MM.1S (cell line): ENCODE measurements at places on chromosomes 5 and 9.

DNA sequence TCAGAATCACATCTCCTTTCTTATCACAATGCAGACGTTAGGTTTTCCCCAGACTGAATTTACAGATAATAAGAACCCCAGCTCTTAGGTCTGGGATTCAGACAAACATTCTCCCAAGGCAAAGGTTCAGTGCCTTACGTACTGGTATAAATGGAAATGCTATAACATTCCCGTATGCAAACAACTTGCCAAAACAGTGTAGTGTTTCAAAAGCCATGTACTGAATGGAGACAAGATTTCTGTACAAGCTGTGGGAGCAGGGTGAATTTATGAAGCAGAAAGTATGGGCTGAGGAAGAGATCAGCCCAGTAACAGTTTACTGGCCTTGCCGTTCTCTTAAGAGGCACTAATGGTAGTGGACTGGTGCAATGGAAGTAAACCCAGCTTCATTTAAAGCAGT is 225.5 kb upstream of the ZNF462 start:
- DNase-seq, result no peak

- DNase-seq, result no peak
These were observed 472.0 kb upstream of the WWC1 start for GRCh38 chr5:167819406-167819805.

GRCh38 chr9:136336156-136336870 is 9.0 kb downstream of the GPSM1 start:
- no peak for DNase-seq

DNA sequence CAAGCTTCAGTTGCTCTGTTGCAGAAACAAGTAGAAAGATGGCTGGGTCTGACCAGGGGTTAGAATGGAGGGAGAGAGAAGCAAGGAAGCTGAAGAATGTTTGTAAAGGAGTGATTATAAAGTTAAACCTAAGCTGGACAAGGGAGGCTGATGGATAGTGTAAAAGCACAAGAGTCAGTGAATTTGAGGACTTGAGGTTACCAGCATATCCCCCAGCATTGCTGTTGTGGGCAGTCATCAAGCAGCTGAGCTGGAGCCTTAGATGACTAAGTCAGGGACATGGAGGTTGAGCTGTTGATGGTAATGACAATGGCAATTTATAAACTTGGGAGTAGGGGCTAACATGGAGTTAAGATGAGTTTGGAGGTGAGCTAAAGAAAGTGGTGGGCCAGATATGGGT is 131.5 kb downstream of the ERCC6L2 start:
- DNase-seq, result no peak

DNA sequence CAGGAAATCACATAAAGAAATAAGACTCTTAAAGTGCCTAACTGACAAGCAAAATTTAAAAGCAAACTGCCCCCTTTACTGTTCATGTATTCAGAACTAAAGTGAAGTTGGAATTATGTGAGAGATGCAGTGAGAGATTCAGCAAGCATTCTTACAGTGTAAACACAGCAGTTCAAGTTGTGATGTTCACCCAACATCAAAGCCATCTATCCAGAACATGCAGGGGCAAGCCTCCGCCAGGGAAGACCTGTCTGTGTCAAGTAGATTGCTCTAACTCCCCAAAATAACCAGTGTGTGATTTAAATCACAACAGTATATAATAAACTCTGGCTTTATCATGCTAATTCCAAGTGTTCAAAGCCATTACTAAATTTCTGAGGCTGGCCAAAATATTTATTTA is 233.3 kb downstream of the BNC2 start:
- no peak for DNase-seq

DNA sequence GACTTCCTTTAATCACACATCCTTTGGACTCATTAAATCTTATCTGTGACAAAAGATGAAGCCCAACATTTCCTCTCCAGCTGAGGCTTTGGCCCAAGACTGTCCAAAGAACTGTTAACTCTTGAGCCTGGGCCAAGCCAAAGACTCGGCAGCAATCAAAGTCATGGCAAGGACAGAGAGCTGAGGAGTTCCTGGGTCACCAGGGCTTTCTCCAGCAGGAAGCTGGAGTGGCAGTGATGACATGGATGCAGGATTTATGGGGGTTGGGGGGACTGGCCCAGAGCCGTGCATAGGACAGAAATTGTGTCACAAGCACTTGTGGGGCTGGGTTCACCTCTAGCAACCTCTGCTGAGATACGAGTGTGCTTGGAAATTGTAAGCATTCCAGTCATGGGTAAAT is 440.3 kb downstream of the PLK2 start:
- DNase-seq, result no peak

DNA sequence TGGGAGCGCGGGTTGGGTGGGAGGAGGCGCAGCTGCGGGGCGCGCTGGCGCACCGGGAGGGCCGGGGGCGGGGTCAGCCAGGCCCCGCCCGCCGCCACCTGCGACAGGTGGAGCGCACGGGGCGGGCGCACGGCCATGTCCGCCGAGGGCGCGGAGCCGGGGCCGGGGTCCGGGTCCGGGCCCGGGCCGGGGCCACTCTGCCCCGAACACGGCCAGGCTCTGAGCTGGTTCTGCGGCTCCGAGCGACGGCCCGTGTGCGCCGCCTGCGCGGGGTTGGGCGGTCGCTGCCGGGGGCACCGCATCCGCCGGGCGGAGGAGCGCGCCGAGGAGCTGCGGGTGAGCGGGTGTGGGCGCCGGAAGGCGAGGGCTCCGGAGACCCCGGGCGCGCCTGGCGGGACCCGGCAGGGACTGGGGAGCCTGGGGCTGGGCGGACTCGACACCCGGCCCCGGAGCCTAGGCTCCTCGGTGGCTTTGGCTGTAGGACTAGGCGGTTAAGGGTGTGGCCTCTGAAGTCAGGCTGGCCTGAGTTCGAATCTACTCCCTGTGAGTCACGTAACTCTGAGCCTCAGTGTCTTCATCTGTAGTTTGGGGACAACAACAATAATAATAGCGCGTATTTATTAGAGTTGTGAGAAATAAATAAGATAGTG is at the start of gene BSPRY:
Gene BSPRY, plus strand, starts transcription at position 97 of the 650 bp plus-strand sequence. Its CDS starts 39 bp downstream, at position 136.
- peak; percentile 65 for DNase-seq

DNA sequence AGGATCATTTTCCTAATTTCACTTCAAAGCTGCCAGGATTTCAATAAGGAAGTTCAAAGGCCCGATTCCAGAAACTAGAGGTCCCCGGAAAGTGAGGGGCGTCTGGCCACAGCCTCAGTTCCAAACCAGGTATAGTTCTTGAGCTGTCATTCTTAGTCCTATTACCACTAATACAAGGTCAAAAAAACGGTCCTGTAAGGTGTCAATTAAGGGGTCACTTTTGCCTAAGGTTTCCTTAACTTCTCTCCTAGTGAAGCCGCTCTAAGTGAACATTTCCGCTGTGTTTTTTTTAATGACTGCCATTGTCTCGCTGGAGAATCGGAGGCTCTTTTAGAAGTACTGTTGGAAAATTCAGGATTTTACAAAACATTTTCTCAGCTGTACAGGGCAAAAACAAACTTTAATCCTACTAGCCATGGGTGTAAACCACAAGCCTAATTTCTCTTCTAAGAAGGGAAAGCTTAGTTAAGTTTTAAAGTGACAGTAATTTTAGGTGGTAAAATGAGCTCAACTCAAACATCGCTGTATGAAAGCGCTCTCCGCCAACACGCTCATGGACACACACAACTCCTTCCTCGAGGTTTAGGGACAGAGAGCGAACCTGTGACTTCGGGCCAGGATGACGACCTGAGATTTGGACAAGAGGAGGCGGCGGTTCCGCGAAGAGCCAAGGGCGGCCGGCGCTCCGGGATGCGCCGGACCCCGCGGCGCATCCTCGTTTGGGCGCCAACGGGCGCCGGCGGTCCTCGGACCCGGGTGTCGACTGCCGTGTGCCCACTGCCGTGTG is 76.7 kb upstream of the IFNE start:
- DNase-seq, result no peak

GRCh38 chr9:134631881-134632280 is 9.7 kb upstream of the COL5A1 start:
- no peak for DNase-seq

DNA sequence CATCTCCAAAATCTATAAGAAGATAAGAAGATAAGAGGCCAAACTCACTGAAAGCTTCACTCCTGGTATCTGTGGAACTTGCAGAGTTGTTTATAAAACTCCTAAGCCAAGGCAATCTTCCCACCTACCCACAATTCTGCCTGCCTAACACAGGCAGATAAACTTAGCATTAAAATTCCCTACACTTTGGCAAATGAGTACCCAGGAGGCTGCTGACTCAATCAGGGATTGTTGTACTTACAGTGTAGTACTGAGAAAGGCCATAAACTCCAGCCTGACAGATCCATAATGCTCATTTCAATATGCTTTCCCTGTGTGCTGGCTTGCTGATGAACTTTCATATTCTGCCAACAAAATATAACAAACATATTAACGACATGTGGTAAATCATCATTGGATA is 725.2 kb downstream of the BRINP1 start:
- no peak for DNase-seq

DNA sequence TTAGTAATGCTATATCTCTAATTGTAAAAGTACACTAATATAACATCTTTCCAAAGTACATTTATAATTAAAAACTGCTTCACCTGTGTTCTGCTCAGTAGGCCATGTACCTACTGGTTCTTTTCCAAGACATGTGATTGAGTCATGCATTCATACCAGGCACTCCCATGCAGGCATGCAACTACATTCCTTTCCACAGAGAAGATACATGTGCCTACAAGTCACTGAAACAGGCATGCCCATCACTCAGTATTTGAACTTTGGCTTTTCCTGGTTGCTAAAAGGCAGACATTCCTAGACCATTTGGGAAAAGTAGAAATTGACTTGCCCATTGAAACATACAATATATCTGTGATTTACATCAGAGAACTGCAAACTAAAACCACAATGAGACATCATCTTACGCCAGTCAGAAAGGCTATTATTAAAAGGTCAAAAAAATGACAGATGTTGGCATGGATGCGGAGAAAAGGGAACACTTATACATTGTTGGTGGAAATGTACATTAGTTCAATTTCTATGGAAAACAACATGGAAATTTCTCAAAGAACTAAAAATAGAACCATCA is 148.3 kb upstream of the MOCS2 start:
- no peak for DNase-seq

GRCh38 chr5:936149-937144 is 43.8 kb downstream of the TRIP13 start:
- no peak for DNase-seq

- DNase-seq, result no peak
These were observed 1211.5 kb upstream of the CDH9 start for GRCh38 chr5:28249771-28250415.

- DNase-seq, result no peak
These were observed 49.5 kb downstream of the RXRA start for GRCh38 chr9:134375430-134376385.

GRCh38 chr9:115717711-115718173 is 435.8 kb upstream of the PAPPA start:
- DNase-seq, result no peak

DNA sequence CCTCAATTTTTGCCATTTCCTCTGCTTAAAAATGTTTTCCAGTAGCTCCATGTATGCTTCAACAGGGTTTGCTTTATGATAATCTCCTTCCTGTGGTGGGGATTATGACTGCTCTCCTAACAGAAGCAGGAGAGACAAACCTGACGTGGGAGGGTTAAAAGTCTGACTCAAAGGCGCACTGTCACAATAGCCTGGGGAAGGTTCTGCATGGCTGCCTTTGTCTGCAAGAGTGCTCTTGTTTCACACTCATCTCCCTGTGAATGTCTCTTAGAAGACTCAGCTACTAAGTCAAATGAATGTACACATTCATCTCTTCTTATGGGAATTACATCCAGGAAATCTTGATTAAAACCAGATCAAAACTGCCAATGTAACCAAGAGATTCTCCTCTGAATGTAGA is 90.9 kb upstream of the MTAP start:
- no peak for DNase-seq

DNA sequence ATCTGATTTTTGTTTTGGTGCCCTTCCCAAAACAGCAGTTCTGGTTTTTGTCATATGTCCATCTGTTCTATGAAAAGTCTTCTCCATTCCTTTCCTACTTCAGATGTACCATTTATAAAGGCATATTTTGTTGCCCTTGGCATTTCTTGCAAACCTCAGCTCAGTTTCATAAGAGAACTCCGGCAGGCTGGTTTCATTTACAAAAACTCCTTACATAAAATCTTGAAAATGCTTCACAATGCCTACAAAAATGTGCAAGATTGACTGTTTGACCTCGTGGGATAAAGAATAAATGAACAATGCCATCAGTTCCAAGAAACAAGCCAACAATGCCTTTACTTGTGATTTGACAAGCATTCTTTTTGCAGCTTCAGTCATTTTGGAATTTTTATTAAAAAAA is 39.1 kb upstream of the CTNNAL1 start:
- DNase-seq, result peak; percentile 63

DNA sequence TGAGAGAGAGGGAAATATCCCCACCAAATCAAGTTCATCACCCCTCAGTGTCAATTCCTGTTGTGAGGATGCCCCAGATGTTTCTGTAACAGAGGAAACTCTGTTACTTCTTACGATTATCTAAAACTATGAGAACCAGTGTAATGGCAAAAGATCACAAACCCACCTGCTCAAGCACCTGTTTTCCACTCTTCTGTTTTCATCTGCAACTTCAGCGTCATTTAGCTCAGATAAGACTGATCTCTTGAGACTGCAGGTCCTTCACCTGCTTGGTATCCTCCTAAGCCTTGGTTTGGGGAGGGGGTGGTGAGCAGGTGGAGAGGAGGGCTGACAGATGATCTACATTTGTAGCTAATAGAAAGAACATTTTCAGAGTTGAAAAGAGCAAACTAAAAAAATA is 229.3 kb downstream of the SLF1 start:
- no peak for DNase-seq

- DNase-seq, result no peak
These were observed 325.4 kb downstream of the RFX3 start for GRCh38 chr9:3200331-3200774.

DNA sequence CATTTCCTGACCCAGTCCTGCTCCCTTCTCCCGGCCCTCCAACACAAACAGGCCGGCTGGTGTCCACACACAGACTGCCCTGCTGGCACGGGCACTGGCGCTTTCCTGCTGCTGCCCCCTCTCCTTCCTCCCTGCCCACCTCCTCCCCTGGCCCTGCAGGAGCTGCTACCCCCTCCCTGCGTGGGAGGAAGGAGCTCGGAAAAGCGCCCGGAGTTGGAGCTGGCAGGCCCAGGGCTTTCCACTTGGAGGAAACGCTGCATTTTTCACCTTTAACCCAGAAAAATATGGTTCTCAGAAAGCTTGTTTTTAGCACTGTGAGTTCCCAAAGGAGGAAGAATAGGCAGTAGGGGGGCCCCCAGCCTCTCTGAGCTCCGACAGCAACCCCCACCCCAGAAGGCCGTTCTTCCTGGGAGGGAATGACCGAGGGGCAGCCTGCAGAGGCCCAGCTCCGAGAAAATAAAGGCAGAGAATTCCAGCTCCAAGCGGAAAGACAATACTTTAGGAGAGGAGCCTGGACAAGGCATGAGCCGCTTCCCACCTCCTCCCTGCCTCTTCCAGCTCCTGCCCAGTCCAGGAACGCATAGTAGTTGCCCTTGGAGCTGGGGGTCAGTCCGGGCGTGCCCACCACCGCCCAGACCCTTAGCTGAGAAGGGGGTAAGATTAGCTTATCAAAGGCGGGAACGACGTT is 88.9 kb downstream of the LIFR start:
- DNase-seq, result no peak

GRCh38 chr5:6434731-6435130 is 13.9 kb upstream of the UBE2QL1 start:
- DNase-seq, result peak; percentile 4
